ENCODE measurements at places on chromosomes 1 and 21. TPM values are rescaled to one million over a fixed set of nuclear protein-coding genes. Genes with fewer than 3 reads are reported as not detected.

GABPA gene
- 6.7 TPM for total RNA-seq

KRTAP10-3 gene
- total RNA-seq, result not detected

CD53 gene
- total RNA-seq, result not detected

EVA1C gene
- total RNA-seq, result 55.7 TPM

LAPTM5 gene
- 0.24 TPM for total RNA-seq

CTH gene
- 1.8 TPM for total RNA-seq

SEC16B gene
- total RNA-seq, result 1.3 TPM

Measured in A549 treated with Mapracorat at 1 μM for 4 hours (cell line).